Brain (organoid and tissue), 16 donors: ENCODE measurements at places on chromosomes 5 and 9. TPM values are rescaled to one million over a fixed set of nuclear protein-coding genes. Genes with fewer than 3 reads are reported as not detected.

DNA sequence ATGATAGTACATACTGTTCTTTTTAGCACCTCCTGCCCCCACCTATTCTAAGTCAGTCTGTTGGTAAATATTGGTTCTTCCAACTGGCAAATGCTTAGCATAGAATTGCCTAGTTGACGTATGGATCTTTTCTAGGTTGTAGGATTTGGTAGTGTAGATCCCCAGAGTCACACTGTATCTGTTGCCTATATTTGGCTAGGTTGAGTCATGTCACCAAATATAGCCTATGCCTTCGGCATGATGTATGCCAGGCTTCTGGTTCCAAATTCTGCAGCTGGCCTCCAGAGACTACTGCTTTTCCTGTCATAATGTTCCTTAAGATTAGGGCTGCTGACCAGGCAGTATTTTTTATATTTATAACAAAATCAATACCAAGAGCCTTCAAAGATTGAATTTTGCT lies 38.2 kb downstream of the CPEB4 start:
- no peak for DNase-seq

- peak; percentile 46 for DNase-seq
Measured at GRCh38 chr9:83537331-83538171, 650 bp downstream of the FRMD3 start.

DNA sequence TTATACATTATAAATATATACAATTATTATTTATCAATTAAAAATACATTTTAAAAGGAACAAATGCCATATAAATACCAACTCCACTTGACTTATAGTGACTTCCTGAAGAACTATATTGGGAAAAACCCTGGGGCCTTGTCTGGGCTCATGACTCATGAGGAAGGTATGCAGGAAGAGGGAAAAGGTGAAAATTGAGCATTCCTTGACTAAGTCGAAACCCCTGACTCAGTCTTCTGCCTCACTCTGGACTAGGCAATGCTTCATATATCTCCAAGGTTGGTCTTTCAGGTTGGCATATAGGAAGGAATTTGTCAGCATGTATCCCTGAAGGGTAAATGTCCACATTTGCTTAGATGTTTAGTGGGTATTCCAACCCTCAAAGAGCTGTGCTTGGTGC lies 78.5 kb downstream of the SH3TC2 start:
- no peak for DNase-seq

- DNase-seq = peak; percentile 43
Measured at GRCh38 chr5:149063017-149063687, at the start of gene SH3TC2. TSS of gene SH3TC2 (minus strand) at chr5:149063062. CDS start at chr5:149063022, 40 bp downstream.

DNA sequence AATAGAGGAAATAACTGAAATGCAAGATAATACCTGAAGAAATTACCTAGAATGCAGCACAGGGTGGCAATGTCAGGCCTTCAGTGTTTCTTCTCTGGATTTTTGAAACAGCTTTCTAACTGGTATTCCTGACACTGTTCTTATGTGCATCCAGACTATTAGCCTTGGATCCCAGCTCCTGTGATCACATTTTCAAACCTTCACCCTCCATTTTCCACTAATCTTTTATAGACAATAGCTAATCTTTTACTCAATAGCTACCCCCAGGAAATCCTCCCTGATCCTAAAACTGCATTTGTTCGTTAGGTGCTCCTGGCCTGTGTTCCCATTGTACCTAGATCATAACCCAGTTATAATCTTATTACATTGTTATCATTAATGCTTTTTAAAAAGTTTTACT lies 101.5 kb upstream of the DHFR start:
- no peak for DNase-seq

- no peak for DNase-seq
Measured at GRCh38 chr5:68365889-68366288, 150.3 kb downstream of the PIK3R1 start.

GRCh38 chr9:81686614-81687520 lies 2.5 kb downstream of the TLE1 start:
- peak; percentile 89 for DNase-seq

GRCh38 chr5:68823301-68823700 lies 270.5 kb upstream of the SLC30A5 start:
- no peak for DNase-seq

DNA sequence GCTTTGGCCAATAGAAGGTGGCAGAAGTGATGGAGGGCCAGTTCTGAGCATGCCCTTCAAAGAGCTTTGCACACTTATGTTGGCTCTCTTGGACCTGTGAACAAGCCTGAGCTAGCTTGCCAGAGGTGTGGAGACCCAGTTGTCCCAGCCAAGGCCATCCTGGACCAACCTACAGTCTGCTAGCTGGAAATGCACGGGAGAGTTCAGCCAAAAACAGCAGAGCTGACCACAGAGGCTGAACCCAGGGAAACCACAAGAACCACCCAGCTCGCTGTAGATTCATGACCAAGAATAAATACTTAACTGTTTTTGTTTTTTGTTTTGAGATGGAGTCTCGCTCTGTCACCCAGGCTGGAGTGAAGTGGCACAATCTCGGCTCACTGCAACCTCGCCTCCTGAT lies 65.4 kb upstream of the HAND1 start:
- DNase-seq = no peak

- peak; percentile 45 for DNase-seq
Measured at GRCh38 chr5:59187857-59188256, 605.0 kb downstream of the RAB3C start.

DNA sequence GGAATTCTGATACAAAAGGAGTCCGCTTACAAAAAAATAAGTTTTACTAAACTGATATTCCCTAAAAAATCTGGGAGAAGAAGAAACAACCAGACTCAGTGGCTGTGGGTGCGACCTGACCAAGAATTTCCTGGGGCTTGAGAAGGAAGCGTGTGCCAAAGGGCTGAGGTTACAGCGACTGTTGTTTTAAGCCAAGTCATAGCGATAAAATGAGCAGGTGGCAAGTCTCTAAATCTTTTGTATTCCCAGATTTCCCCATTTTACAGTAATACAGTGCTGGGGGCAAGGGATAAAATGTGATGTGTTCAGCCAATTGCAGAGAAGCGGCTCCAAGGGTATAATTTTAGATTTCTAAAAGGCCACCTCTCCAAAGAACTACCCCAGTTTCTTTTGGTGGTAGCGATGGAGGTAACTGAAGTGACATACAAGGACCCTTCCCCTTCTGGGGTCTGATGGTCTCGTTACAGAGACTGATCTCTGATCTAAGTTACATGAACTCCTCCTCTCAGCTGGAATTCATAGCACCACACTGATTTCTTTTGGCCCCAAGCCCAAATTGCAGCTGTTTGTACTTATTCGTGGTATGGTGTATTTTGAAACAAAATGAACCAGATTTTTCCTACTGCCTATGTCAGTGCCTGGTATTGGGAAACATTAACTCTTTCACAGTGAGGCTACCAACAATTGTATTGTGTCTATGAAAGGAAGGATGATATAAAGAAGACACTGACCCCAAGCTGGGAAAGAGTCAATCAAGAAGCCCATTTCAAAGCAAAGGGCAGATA lies 41.6 kb downstream of the LPAR1 start:
- DNase-seq = no peak

- DNase-seq = no peak
Measured at GRCh38 chr9:136847088-136847825, 2.0 kb upstream of the PHPT1 start.

DNA sequence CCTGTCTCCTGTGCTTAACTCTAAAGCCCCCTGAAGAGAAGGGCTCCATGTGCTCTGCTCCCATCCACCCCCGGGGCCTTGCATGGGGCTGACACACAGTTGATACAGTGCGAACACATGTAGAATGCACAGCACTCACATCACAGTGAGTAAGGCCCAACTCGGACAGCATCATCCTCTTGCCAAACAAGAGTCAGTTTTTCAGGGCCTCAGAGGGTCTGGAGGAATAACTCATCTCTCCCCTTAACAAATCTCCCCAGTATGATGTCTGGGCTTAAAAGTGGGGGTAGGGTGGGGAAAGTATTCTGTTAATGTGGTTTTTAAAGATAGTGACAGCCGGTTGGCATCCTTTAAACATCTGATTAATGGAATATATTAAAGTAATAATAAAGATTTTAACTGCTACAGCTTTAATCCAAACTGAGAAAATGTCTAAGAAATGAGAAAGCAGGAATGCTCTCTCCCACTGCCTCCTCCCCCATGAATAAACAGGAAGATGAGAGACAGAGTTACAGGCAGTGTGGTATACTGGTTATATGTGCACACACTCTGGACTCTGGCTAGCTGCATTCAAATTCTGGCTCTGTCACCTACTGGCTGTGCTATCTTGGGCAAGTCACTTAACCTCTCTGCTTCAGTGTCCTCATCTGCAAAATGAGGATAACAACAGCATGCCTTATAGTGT lies 22.5 kb downstream of the APBA1 start:
- DNase-seq = no peak

DNA sequence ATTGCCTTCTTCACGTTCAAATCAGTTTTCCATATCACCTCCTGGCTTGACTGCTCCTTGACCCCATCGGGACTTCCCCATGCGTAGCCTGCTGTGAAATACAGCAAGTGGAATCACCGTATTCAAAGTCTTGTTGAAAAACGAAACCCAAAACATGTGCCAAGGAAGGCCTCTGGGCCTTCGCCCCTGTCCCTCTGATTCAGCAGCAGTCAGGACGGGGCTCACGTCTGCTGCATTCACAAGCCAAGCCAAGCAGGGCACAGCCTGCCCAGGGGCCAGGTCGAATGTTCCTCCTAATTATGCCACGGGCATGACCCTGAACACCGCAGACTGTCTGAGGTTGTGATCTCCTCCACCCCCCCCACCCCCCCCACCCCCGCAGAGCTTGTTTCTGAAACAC lies 960 bp upstream of the CTNND2 start:
- no peak for DNase-seq

DNA sequence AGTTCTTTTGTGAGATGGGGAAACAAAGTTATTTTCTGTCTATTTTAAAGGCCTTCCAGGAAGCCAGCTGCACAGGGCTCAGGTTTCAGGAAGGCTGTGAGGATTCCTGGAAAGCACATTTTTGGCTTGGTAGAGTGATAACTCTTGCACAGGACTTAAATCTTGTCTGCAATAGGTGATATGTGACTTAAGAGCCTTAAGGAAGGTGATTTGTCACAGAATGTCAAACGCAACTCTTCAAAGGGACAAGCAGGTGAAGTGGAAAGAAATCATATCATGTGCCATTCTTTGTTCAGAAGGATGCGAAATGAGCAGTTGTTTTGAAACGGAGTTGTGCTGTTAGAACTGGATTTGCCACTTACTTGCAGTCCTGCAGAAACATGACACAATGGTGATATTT lies 459.3 kb downstream of the MAT2B start:
- DNase-seq = peak; percentile 11

DNA sequence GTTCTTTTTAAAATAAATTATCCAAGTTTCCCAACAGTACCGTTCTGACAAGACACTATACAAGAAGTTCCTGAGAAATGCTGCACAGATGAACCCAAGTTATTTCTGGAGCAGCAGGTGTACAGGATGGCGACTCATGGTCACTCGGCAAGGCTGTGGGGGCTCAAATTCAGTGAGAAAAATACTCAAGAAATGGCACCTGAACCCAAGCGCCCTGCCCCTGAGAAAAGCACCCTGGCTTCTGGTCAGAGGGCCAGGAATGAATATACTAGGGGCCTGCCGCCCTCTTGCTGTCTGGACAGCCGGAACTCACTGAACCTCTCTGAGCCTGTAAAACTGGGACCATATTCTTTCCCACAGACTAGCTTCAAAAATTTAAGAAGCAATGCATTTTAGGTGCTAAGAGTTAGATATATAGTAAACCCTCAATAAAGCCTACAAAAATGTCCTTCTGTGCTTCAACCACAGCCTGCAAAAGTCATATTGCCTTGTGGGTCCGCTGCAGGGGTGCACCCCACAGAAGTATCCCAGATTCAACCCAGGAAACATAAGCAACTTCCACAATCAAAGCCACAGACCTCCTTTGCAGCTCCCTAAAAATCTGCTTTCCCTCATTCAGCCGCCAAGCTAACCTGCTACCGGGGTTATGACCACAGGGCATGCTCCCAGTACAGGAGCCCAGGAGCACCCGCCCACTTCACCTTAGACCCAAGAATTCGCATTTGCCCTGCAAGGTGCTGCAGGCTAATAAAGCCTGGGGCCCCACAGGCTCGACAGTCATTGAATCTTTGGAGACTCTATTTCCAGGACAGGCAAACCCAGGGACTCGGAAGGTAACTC lies 1.4 kb downstream of the RAPGEF1 start:
- DNase-seq = no peak

DNA sequence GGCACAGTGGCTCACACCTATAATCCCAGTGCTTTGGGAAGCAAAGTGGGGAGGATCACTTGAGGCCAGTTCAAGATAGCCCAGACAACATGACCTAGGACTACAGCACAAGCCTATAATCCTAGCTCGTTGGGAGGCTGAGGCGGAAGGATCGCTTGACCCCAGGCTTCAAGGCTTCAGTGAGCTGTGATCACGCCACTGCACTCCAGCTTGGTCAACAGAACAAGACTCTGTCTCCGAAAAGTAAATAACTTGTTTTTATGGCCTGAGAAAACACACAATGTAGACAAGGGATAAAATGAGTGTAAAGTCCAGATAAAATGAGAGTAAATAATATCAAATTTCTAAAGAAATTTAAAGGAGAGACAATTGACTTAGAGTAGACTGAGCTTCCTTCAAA lies 26.3 kb downstream of the SHLD3 start:
- no peak for DNase-seq

DNA sequence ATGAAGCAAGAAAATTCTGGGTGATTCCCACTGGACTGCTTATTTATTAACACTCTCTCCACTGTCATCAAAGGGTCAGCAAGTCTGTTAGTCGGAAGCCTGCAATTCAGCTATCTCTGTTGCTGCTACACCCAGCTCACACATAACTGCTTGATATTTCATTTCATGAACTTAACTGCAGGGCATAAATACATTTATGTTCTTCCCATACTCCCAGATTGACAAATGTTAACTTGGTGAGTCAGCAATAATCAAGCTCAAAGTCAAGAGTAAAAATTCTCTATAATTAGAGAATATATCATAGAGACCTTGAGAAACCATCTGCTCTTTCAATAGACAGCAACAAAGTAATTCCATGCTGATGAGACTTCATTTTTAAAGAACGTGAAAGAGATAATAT lies 198.8 kb downstream of the ADAMTS12 start:
- DNase-seq = no peak

- no peak for DNase-seq
Measured at GRCh38 chr9:93624977-93625376, 48.6 kb downstream of the PHF2 start.

DNA sequence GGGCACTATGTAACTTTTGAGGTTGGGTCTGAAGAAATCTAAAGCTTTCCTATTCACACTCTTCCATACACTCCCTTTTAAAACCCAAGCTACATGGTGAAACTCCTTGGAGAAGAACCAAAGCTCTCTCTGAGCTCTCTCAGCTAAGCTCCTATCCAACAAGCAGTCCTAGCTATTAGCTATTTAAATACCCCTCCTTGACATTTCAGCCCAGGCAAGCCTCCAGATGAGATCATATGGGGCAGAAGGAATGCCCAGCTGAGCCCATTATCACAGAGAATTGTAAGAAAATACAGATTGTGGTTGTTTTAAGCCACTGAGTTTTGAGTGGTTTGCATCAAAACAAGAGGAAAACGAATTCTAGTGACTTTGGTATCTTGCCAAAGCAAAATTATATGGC lies 15.2 kb downstream of the HSPB3 start:
- DNase-seq = no peak

- no peak for DNase-seq
Measured at GRCh38 chr9:5478206-5478605, 27.9 kb downstream of the CD274 start.

PRLR gene
- polyA plus RNA-seq = 0.07 TPM

SPATA31E1 gene
- not detected for polyA plus RNA-seq

TMEM215 gene
- not detected for polyA plus RNA-seq

PCDHB5 gene
- 57.4 TPM for polyA plus RNA-seq

NR6A1 gene
- polyA plus RNA-seq = 0.53 TPM

S100Z gene
- polyA plus RNA-seq = not detected

NUTM2G gene
- polyA plus RNA-seq = not detected
